ENCODE measurements at places on chromosomes 7 and 10.

GRCh38 chr10:22381262-22381661 lies 36.0 kb downstream of the SPAG6 start:
- no peak for DNase-seq

- no peak for DNase-seq
Observed at GRCh38 chr7:158082761-158083160, 504.9 kb downstream of the PTPRN2 start.

DNA sequence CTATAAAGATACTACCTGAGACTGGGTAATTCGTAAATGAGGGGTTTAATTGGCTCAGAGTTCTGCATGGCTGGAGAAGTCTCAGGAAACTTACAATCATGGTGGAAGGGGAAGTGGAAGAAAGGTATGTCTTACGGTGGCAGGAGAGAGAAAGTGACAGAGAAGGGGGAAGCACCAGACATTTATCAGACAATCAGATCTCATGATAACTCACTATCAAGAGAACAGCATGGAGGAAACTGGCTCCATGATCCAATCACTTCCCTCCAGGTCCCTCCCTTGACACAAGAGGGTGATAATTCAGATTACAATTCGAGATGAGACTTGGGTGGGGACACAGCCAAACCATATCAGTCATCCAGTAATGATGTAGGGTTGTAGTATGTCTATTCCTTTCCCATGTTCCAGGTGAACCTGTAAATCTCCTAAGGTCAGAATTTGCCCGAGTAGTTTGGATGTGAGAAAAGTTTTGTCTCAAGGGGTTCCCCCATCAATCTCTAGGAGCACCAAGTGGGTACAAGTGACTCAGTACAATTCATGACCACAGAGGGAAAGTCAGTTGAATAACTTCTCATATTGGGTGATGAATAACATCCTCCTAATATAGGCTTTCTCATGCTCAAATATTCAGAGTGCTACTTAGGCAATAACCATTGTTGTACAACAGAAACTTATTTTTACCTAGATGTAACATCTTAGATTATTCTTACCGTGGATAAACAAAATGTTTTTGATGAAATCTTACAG lies 39.7 kb upstream of the MTPN start:
- no peak for DNase-seq

- no peak for DNase-seq
Observed at GRCh38 chr10:14056610-14057332, 274.0 kb downstream of the FRMD4A start.

GRCh38 chr10:29199339-29199738 lies 89.5 kb upstream of the LYZL1 start:
- no peak for DNase-seq

DNA sequence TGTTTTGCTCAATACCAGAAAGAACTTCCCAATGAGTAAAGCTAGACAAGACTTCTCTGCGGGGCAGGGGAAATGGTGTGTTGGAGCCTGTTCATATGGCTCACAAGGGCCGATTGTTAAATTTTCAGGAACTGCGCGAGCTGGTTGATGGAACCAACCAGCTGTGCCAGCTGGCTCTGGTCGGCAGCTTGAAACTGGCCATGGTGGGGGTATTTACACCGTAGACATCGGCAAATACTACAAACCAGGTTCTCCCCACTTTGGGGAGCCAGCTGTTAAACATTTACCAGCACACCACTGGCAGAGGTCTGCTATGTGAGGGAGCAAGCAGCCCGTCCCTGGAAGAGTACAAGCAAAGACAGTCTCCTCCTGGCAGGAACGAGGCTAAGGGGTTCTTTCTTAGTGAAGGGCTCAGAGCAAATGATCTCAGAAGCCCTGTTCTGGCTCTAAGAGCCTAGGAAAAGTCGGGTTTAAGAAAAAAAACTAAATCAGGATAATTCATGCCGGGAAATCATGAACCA lies 8.8 kb upstream of the ZMIZ1 start:
- DNase-seq = no peak

- DNase-seq = no peak
Observed at GRCh38 chr7:16776053-16776452, 22.5 kb downstream of the TSPAN13 start.
